Kidney (tissue), 22 donors: ENCODE measurements at places on chromosomes 1 and 21.

DNA sequence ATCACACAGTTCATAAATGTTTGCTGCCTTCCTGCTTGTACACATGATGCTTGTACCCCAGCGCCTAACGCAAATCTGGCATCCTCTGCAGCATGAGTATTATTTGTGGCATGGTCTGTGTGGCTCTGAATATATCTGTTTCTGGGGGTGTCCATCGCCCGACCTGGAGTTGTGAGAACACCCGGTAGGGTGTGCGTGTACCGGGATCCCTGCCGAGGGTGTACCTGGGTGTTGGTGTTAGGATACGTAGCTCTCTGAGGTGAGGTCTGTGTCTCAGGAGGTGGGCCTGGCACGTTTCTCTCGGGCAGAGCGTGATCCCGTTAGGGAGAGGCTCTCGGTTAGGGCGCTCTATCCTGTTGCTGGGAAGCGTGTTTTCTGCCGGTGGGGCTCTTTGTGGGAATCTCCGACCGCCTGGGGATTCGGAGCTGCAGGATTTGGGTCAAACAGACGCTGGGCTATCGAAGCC is 10.4 kb upstream of the CDC20 start:
- no peak for DNase-seq

GRCh38 chr1:93033785-93034184 is 45.3 kb upstream of the MTF2 start:
- no peak for DNase-seq

DNA sequence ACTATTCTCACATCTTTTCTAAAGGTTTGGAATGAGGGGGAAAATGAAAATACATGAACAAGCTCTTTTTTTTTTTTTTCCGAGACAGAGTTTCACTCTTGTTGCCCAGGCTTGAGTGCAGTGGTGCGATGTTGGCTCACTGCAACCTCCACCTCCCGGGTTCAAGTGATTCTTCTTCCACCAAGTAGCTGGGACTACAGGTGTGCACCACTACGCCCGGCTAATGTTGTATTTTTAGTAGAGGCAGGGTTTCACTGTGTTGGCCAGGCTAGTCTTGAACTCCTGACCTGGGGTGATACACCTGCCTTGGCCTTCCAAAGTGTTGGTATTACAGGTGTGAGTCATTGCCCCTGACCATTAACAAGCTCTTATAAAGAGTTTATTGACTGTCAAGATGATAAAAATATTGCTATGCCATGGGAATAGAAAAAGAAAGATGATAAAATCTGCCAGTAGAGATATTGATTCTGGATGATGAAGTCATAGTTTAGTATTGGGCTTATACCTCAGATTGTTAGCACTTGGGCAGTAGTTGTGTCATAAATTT is 36.6 kb downstream of the INKA2 start:
- DNase-seq = no peak

GRCh38 chr21:31278511-31279130 is 65.4 kb downstream of the TIAM1 start:
- DNase-seq = no peak

GRCh38 chr1:67053535-67053784 is 488 bp downstream of the SLC35D1 start:
- DNase-seq = peak; percentile 76

GRCh38 chr21:33231526-33231925 is 1.8 kb downstream of the IFNAR2 start:
- no peak for DNase-seq

- DNase-seq = peak; percentile 35
Observed at GRCh38 chr1:198234520-198235251, 77.9 kb downstream of the NEK7 start.

DNA sequence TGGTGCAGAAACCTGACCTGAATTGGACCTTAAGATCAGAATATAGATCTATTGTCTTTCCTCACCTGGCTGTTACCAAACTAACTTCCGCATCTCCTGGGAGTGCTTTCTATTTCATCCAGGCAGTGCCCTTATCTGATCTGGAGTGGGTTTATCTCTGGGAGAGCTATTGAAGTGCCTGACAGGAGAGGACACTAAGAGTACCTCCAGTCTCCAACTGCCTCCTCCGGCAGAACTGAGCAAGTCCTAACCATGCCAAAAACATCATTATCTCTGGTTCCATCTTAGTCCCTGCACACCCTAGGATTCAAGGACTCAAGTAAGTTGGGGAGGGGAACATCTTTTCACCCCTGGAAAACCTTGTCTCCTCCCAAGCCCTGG is 12.4 kb upstream of the KCNJ15 start:
- DNase-seq = no peak

- peak; percentile 9 for DNase-seq
Observed at GRCh38 chr1:114671011-114671938, 1.4 kb upstream of the DENND2C start.

GRCh38 chr1:168235548-168235885 is 9.7 kb downstream of the SFT2D2 start:
- no peak for DNase-seq

- DNase-seq = peak; percentile 86
Observed at GRCh38 chr1:95117207-95118066, at the start of gene TLCD4. TSS of gene TLCD4 (plus strand) at chr1:95117355. CDS start at chr1:95143902, 26,547 bp downstream.

DNA sequence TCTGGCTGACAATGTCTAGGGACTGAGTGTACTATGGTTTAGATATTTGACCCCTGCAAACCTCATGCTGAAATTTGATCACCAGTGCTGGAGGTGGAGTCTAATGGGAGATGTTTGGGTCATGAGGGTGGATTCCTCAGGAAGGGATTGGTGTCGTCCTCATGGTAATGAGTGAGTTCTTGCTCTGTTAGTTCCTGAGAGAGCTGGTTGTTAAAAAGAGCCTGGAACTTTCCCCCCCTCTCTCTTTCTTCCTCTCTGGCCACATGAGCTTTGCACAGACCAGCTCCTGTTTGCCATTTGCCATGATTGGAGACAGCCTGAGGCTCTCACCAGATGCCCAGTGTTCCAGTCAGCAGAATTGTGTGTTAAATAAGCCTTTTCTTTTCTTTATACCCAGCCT is 36.6 kb upstream of the CNIH3 start:
- DNase-seq = peak; percentile 18

- DNase-seq = no peak
Observed at GRCh38 chr21:45858180-45858579, 123.4 kb upstream of the COL6A1 start.

DNA sequence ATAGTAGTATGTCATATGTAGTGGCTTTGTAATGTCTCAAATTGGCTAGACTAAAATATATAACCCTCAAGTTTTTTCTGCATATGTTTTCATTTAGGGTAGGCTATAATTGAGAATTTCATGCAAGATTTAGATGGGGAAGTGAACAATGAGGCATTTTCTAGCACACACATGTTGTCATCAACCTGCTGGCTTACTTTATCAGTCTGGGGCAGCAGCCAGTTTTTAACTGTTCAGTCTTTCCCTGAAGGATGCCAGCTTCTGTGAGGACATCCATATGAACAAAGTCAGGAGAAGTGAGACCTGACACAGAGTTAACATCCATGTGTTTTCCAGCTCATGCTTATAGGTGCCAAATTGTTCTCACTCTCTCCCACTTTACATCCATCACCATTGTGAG is 74.7 kb upstream of the OLFM3 start:
- no peak for DNase-seq

GRCh38 chr1:230327892-230328284 is 98.2 kb downstream of the PGBD5 start:
- no peak for DNase-seq
